ENCODE measurements at places on chromosomes 13 and 19.

DNA sequence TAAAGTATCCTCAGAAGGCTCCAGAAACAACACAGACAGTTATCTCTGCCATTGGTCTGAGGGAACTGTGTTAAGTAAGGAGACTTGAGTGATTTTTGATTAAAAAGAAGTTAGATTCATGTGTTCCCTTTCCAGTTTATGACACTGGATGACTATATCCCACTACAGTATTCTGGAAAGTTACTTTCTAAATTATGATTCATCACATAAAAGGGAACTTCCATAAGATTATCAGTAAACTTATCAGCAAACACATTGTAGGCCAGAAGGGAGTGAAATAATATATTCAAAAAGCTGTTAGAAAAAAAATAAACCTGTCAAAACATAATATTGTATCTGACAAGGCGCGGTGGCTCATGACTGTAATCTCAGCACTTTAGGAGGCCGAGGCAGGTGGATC is 700.0 kb downstream of the SLITRK6 start:
- DNase-seq = no peak

GRCh38 chr19:11578258-11579142 is 1.1 kb upstream of the ACP5 start:
- no peak for DNase-seq

DNA sequence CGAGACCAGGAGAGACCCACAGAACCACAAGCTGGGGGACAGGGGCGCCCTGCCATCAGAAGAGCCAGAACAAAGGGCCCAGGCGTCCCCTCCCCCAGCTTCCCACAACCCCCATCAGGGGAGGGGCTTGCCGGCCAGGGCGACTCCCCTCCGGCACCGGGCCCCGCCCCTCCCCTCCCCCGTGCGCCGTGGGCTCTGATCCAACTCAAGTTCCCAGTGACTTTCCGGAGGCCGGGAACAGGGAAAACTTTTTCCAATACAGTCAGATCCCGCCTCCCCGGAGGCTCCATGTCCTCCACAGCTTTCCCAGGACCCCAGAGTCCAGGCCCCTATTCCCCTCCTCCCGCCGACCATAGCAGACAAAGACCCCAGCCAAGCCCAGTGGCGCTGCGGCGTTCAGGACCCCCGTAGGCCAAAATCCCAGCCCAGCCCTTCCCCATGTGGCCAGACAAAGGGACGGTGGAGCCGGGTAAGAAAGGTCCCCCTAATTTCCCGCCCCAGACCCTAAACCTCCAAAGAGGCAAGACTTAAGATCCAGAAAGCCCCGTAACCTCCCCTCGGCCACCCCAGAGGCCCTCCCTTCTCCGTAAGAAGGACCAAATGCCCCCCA is 673 bp downstream of the TEAD2 start:
- DNase-seq = no peak

DNA sequence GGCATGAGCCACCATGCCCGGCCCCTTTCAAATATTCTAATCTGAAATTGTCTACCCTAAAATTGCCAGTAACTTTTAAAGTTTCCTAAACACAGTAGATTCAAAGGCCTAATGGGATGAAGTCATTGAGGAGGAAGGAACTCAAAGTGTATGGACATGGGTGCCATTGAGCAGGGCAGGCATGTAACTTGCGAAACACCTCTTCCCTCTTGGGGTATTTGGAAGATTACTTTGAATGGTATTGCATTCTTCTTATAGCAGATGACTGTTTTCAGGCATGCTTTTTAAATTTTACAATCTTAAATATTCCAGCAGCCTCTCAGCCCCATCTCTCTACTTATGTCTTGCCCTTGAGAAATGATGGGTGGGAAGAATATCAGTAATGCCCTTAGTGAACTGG is 21.0 kb downstream of the TM9SF2 start:
- no peak for DNase-seq

DNA sequence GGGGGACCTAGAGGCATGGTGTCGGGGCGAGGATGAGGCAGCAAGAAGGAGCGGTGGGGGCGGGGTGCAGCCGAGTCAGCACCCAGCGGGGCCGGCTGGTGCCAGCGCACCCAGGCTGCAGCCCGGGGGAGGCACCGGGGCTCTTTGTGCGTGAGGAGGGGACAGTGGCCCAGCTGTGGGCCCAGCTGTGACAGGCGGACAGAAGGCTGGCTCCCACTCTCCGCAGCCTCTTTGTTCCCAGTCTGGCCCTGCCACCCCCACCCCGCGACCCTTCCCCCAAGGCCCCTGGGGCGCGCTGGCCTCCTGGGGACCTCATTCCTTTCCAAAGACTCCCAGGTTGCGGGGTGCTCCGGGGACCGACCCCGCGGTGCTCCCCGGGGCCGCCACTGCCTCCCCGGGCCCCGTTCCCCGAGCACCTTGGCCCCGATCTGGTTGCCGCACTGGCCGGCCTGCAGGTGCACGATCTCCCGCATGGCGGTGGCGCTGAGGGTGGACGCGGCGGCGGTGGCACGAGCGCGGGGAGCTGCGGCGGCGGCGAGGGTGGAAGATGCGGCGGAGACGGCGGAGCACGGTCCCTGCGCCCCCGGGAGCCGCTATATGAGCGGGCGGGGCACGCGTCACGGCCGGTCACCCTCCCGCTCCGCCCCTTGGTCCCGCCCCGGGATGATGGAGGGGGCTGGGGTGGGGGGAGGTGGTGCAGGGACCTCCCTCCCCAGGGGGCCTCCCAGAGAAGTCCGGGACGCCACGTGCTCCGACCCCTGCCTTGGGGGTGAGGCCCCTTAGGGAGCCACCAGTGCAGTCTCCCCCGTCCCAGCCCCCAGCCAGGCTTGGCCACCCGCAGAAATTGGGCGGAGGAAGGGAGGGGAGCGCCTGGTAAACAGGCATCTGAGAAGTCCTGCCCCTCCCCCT is at the start of gene TUBB4A:
TUBB4A (minus strand) TSS at position 570 of the 909 bp plus-strand sequence; CDS start at position 473, 97 bp downstream.
- no peak for DNase-seq

- DNase-seq = no peak
These were observed 27.9 kb upstream of the PARP4 start for GRCh38 chr13:24540236-24541126.

DNA sequence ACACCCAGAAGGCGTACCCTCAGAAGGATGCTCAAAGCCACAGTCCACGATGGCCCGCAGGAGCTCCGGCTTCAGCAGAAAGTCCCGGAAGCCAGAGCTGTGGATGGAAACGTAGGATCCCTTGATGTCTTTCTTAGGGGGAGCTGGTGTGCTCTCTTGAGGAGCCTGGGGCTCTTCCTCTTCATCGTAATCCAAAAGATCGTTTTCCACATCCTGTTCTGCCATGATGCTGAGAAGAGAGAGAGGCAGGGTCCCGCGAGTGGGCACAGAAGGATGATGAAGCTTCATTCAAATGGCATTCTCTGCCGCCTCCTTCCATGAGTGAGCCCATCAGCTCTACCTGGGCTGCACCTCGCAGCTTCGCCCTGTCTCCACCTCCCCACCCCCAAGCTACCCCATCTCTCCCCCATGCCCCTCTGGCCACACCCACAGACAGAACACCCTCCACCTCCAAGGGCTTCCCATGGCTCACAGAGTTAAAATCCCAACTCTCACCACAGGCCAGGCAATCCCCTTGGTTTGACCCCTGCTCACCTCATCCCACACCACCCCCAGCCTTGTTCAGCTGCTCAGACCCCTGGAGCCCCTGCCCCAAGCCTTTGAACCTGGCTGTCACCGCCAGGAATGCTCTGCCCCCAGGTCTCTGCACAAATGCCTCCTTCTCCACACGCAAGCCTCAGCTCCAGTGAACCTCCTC is 6.0 kb downstream of the DDX39A start:
- DNase-seq = no peak

- no peak for DNase-seq
These were observed 9.0 kb downstream of the LMO7 start for GRCh38 chr13:75645141-75645540.

DNA sequence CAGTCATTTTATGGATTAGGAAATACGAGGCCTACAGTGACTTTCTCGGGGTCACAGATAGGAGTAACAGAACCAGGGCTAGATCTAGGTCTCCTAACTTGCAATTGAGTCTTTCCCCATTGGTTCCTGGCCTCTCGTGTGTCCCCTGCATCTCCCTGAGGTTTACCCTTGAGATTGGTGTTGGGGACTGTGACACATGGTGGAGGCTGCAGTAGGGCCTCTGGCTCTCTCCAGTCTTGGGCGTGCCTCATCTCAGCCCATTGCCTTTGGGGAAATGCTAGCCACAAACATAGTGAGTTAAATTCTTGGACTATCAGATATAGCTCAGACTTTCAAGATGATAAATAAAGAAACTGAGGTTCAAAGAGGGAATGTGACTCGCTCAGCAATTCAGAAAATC is 212.1 kb downstream of the KCNRG start:
- DNase-seq = no peak

DNA sequence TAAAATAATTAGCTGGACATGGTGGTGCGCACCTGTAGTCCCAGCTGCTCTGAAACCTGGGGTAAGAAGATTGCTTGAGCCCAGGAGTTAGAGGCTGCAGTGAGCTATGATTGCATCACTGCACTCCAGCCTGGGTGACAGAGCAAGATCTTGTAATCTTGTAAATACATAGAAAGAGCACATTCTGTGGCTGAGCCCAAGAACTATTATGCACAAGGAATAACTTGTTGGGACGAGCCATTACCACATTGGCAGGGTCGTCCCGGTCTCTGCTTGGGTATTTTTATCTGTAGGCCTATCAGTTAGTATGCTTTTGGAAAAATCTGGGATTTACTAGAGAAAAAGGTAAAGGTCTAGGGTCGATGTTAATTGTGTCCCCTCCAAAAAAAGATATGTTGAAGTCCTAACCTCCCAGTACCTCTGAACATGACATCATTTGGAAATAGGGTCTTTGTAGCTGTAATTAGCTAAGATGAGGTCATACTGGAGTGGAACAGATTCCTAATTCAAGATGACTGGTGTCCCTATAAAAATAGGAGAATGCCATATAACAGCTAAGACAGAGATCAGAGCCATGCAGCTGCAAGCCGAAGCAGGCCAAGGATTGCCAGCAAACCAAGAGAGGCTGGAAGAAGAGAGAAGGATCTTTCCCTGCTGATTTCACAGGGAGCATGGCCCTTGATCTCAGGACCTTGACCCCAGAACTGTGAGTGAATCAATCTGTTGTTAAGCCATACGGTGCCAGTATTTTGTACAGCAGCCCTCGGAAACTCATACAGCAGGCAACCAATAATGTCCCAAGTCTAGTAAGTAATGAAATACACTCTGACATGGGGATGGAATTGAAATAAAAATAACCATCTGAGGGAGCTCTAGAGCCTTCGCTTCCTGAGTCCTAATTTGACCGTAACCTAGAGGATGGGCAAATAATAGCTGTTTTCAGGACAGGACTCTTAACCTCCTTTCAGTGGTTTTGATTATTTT is 77.0 kb downstream of the TM9SF2 start:
- no peak for DNase-seq

DNA sequence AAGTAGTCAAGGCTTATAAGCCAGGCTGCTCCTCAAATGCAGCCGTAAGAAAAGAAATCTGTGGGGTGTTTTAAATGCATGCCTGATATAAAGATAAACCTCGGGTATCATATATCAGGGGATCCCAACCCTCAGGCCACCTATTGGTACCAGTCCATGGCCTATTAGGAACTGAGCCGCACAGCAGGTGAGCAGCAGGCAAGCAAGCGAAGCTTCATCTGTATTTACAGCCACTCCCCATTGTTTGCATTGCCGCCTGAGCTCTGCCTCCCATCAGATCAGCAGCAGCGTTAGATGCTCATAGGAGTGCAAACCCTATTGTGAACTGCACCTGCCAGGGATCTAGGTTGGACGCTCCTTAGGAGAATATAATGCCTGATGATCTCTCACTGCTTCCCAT is 233.5 kb upstream of the SERP2 start:
- peak; percentile 69 for DNase-seq
